ENCODE measurements at places on chromosomes 1 and 21.
A peak's percentile ranks its signal among the peaks of the same experiment; 100 is the strongest.

- DNase-seq, result no peak
Measured at GRCh38 chr1:54399765-54400164, 6.4 kb downstream of the SSBP3 start.

GRCh38 chr1:9723926-9724325 lies 72.4 kb downstream of the PIK3CD start:
- DNase-seq, result no peak

GRCh38 chr1:218765753-218766152 lies 407.9 kb upstream of the LYPLAL1 start:
- DNase-seq, result no peak

DNA sequence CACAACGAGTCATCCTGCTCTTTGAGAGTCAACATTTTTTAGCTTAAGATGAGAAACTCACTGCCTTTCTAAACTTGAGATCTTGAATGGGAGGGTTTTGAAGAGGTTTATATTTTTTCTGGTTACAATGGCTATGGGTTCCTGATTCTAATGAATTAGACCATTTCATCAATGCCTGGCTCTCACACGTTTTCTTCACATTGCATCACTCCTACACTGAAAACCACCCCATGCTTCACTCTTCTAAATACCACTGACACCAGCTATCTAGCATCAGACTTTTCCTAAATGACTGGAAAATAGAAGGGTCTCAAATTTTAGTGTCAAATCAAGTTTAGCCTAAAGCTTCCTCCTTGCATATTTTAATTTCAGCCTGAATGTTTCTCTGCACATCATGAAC lies 606.1 kb upstream of the USP24 start:
- no peak for DNase-seq

- DNase-seq, result no peak
Measured at GRCh38 chr1:205998457-205999241, 4.5 kb downstream of the RAB7B start.

- DNase-seq, result peak; percentile 80
Measured at GRCh38 chr1:113758631-113759332, 504 bp downstream of the PHTF1 start.

DNA sequence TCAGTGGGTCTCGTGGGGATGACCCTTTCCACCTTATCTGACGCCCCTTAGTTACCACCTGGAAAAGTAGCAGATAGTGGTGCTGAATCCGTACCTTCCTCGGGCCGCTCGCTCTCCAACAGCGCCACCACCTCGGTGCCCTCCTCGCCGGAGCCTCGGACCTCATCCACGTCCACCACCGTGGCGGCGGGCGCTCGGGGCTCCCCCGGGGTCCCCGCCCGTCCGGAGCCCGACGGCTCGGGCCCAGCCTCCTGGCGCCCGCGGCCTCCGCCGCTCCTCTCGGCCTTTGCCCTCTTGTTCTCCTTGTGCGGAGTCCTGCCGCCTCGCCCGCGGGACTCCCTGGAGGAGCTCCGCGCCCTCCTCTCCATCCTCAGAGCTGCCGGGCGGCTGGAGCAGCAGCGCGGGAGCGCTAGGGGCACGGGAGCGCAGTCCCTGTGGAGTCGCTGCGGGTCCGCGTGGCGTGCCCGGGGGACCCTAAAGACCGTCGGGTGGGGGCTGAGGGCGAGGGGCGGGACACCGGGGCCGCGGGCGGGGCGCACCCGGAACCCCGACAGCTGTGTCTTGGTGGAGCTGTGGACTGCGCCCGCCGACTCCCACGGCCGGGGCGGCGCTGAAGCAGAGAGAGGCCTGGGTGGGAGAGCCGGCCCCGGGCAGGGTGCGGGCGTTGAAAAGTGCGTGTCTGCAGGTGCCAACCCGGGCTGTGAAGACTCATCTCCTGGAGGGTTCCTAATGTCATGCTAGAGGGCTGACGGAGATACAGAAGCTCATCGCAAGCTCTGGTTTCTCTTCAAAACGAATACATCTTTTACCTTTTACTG lies at the start of gene NPHS2:
Gene NPHS2, minus strand, starts transcription at position 452 of the 818 bp plus-strand sequence. Its CDS starts 84 bp downstream, at position 368.
- DNase-seq, result no peak

DNA sequence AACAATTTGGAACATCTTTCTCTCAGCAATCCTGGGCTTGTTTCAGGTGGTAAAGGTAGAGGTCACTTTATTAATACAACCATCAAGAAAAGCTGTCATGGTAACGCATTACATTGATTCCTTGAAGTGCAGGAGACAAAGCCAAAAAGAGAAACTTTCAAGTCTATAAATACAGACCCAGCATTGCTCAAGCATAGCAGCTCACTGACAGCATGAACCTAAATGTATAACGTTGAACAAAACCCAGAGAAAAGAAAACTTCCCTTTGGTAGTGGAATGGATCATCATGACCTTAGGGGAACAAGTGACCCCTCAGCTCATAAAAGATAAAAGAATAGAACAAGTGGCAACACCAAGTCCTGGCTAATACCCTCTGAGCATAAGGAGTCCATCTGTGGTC lies 332.2 kb downstream of the NTNG1 start:
- DNase-seq, result no peak

- DNase-seq, result no peak
Measured at GRCh38 chr1:218510153-218510772, 165.1 kb downstream of the TGFB2 start.

DNA sequence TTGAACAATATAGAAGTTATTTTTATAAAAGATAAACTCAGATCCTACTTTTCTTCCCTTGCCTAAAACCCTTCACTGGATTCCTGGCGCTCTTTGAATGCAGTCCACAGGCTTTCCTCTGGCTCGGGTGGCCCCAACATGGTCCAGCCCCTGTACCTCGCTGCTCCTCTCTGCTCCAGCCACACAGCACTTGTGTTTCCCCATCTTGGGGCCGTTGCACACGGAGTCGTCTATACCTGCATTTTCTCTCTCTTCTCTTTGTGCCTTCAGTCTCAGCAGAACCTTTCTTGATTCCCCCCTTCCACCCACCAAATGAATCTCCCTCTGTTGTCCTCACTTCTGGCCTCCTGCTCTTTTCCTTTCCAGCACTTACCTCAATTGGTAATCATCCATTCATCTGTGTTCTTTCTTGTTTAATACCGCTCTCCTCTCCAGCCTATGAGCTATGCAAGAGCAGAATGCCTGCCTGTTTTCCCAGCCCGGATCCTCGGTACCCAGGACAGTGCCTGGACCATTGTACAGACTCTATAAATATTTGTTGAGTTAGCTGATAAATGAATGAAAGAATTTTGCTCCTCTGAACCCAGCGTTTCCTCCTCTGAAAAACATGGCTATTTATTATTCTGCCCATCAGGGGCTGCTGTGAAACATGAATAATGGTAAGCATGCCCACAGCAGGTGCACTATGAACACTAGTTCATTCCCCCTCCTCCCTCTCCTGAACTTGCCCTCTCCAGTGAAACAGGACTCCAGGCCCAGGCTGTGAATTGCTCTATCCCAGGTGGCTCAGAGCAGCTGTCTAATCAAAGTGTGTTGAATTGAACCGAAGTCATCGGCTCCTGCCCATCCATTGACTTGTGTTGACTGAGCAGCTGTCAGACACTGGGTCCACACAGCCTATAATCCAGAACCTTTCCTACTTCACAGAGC lies 266.9 kb downstream of the PTPRU start:
- no peak for DNase-seq

- DNase-seq, result no peak
Measured at GRCh38 chr1:56787330-56787729, 31.9 kb downstream of the FYB2 start.

GRCh38 chr1:52603630-52604029 lies 1.5 kb downstream of the GPX7 start:
- no peak for DNase-seq

DNA sequence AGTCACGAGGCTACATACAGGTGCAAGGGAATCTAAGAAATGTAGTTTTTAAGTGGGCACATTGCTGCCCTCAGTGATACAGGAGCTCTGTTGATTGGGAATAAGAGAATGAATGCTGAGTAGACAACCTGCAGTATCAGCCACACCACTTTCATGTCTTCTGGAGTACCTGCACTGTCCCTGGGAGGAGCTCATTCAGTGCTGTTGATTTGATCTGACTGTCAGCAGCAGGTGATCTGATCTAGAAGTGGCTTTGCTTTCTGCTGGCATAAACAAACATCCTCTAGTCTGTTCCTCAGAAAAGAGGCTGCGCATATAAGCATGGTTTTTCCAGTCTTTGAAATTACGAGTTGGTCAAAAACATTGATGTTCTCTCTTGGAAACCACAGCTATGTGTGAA lies 35.5 kb upstream of the LRRC52 start:
- DNase-seq, result no peak

DNA sequence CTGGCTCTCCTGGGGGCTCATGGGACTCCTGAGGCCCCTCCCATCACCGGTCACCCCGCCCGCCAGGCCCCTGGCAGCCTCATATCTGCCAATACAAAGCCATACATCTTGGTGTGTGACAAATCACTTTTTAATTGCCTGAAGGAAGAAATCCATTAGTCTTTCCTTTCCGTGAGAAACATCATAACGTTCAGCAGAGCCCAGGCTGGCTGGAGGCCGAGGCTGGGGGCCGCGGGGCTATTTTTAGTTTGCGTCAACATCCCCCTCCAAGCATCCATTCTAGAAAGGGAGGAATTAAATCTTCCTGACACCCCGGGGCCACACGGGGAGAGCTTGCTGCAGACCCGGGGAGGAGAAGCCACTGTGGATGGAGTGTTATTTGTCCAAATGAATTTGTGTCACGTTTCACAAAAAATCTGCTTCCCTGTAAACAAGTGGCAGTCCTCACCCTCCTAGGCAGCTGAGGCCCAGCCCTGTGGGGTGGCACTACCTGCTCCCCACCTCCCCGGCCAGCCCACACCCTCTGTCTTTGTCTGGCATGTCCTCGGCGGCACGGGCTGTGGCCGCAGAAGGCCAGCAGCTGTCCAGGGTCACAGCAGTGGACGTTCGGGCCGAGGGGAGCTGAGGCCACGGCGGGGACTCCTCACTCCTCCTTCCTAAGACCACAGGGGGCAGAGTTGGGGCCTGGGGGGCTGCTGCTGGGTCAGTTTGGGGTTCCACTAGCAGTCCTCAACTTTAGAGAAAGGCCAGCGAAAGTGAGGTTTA lies 236.9 kb upstream of the VAMP3 start:
- no peak for DNase-seq

DNA sequence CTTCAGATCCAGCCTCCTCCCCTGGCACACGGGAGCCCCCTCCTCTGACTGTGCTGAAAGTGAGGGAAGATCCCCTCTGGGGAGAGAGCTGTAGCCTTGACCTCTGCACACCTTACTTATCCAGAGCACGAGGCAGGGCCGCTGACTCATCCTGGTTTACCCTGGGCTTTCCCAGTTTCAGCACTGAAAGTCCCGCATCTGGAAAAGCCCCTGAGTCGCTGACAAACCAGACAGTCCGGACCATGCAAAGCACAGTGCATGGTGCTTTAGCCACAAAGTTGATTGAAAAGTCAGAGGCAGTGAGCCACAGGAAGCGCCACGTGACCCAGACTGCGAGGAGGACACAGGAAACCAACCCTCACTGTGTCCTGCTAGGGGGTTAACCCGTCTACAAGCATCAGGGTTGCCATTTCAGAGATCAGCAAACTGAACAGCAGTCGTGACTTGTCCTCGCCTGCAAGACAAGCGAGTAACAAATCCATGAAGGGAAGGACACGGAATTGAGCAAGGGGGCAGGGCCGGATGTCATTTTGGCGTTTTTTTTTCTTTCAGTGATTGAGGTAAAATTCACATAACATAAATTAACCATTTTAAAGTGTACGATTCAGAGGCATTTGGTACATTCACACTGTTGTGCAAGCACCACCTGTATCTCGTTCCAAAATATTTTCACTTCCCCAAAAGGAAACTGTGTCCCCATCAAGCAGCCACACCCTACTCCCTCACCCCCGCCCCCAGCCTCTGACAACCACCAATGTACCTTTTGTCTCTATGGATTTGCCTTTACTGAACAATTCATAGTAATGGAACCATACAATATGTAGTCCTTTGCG lies 19.9 kb upstream of the IFNGR2 start:
- DNase-seq, result peak; percentile 94

GRCh38 chr1:61839679-61840078 lies 97.4 kb downstream of the PATJ start:
- peak; percentile 80 for DNase-seq

DNA sequence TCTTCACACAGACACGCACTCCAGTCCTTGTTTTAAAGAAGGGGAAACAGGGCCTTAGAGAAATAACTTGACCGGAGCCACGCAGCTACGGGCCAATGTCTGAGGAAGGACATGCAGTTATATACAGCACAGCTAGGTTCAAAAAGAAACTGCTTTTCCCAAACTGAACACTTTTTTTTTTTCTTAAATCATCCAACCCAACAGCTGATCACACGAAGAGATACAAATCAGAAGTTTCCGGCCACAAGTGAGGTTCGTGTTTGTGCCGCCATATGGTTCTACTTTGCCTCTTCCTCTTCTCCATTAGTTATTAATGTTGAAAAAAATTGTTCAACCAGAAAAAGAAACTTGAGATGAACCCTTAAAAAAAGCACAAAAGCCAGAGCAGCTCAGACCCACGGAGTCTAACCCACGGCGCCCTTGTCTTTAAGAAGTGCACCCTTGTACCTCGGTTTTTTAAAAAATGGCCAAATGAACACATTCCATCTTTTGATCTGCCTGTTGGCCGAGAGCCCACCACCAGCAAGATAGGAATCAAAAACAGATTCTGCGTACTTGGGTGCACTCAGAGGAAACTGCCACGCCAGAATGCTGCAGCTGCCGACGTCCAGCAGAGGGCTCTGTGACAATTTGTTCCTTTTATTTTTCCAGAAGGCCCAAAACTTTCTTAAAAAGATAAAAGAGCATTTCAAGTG lies 78.9 kb downstream of the SLC66A1 start:
- DNase-seq, result peak; percentile 59
